Activated naive CD8-positive, alpha-beta T cell treated with anti-CD3 and anti-CD28 coated beads, Interleukin-2, amount 50 U/mL, for 16 hours (primary cell): ENCODE measurements at places on chromosomes 5 and 9.

GRCh38 chr5:144207875-144208444 is 37.3 kb downstream of the KCTD16 start:
- DNase-seq = no peak

GRCh38 chr5:115673596-115673995 is 47.8 kb upstream of the TMED7 start:
- DNase-seq = no peak

DNA sequence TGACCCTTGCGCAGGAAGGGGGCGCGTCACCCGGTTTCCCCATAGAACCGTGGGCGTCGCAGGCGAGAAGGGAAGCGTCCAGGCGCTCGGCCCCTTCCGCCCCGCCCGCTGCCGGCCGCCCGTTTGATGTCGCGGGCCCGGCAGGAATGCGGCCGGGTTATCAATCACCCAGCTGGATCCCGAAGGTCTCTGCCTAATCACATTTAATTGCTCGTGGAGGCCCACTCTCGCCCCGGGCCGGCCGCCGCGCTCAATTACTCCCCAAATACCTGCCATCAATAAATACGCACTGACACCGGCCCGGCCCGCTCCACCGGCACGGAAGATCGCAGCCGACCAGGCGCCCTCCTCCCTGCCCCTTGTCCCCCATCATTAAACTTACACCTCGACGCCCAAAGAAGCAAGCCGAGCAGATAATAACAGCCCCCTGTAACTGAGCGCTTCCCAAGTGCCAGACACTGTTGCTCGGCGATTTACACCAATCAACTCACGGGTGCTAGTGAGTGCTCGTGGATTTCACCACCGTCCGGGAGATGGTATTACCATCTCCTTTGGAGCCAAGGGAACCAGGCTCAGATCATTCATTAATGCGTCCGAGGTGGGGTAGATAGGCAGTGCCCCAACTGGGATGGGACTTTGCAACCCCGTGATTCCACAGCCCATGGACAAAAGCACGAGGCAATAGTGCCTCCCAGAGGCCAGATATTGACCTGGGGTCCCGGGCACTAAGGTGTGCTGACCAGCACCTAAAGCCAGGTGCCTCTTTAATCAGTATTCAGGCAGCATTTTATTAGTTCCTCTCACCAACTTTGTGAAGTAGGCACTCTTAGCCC is 11.3 kb downstream of the MSX2 start:
- DNase-seq = no peak

DNA sequence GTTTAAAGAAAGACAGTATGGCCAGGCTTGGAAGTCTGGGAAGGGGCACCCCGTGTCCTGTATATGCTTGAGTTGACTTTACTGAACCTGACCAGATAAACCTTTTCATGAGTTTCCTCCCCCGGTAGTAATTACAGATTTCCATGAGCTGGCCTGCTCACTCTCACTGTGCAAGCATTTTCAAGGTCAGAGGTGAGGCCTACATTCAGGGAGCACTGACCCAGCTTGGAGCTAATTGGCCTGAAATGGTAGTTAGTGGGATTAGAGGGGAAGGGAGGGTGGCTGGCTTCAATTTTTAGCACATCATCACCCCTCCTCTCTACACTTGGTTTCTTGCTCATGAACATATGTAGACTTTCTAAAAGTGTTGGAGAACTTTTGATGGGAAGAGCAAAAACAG is 99.2 kb downstream of the PSAT1 start:
- DNase-seq = no peak

GRCh38 chr5:138639326-138639725 is 64.1 kb upstream of the HSPA9 start:
- DNase-seq = no peak

DNA sequence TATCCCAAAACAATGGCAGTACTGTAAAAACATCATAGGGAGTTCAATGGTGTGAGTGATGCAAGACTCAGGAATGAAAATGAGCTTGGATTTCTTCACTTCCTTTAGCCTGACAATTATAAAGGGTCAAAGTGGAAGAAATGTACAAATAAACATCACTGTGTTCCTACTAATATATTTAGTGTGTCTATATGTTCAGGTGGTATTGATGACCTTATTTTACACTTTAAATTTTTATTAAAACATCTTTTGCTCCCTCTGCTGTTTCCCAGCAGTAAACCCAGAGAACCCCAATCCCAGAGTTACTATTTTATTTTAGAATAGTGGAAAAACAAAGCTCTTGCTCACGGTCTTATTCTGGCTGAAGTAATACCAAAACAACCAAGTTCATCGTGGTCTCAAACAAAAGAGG is 2.0 kb downstream of the LOX start:
- no peak for DNase-seq

DNA sequence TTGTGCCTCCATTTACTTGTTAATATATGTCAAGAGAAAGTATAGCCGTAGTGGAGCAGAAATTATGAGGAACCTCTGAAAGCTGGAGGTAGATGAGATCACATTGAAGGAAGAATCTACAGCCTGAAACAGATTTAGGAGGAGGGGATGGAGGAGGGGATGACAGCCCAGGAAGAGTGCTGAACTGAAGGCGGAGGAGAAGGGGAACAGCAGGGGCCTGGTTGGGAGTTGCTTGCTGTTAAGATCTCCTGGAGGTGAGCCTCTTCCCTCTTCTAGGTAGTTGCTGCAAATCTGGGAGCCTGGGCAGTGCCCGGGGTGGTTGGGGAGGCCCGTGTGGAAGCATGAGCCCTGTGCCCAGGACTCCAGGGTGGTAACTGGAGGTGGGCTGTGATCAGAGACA is 111.8 kb upstream of the SEMA6A start:
- DNase-seq = no peak

- DNase-seq = no peak
Observed at GRCh38 chr9:88420227-88420626, 32.0 kb downstream of the SPIN1 start.

DNA sequence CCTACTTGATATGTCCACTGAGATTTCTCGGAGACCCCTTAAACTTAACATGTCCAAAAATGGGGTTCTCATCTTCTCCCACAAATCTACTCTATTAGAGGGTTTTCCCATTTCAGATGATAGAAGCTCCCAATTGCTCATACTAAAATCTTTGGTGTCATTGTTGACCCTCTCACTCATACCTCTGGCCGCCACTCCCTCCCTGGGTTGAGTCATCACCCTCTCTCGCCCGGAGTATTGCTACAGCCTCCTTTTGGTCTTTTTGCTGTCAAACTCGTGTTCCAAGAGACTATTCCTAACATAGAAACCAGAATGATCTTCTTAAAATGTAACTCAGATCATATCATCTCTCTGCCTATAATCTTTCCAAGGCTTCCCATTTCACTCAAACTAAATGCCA is 91.0 kb upstream of the GNAQ start:
- no peak for DNase-seq

GRCh38 chr5:21831145-21831787 is 1021.9 kb downstream of the CDH12 start:
- DNase-seq = no peak

- DNase-seq = no peak
Observed at GRCh38 chr9:129501771-129502319, 119.1 kb downstream of the C9orf50 start.

GRCh38 chr9:100240512-100240911 is 112.2 kb downstream of the TEX10 start:
- no peak for DNase-seq

- DNase-seq = no peak
Observed at GRCh38 chr9:69158471-69158870, 15.6 kb upstream of the TJP2 start.

DNA sequence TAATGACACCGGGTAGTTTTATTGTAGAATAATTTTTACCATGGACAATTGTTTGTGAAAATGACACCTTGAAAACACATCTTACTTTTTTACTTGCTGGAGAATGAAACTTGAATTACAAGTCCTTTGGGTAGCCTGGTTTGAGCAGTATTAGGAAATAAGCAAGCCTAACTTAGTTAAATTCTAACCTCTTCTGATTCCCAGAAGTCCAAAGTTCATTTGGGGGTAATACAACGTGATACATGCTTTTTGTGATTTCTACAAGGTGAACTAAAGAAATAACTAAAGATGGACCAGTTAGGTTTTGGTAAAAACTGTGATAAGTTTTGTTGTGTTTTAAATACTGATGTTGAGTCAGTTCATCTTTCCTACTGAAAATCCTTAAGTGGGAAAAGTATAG is 135.4 kb upstream of the DMRT1 start:
- no peak for DNase-seq

GRCh38 chr5:159768243-159768642 is 148.0 kb upstream of the ADRA1B start:
- no peak for DNase-seq

DNA sequence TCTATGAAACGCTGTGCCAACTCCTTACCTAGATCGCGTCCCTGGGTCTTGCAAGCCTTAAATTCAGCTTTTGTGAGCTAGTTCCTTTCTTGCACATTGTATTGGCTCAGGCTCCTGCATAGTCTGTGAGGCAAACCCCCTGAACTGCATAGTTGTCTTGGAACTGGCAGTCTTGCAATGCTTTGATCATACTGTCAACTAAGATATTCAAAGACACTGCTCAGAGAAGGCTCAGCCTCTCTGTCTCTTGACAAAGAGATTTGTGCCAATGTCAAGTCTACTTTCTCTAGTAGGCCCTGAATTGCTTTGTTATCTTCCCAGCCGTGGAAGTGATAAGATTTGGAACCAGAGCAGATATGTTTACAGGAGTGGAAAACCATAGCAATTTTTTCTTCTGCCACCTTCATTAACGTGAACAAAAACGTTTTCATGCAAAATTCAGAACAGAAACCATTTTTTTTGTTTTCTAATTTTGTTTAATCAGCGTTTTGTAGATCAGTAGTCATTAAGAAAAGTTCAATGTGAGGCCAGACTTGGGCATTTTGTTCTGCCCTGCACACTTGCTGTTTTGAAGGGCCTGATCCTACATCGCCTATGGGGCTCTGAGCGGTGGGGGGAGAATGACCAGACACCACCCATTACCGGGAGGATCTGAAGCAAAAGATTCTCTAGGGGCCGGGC is 27.6 kb upstream of the ENTREP1 start:
- no peak for DNase-seq

DNA sequence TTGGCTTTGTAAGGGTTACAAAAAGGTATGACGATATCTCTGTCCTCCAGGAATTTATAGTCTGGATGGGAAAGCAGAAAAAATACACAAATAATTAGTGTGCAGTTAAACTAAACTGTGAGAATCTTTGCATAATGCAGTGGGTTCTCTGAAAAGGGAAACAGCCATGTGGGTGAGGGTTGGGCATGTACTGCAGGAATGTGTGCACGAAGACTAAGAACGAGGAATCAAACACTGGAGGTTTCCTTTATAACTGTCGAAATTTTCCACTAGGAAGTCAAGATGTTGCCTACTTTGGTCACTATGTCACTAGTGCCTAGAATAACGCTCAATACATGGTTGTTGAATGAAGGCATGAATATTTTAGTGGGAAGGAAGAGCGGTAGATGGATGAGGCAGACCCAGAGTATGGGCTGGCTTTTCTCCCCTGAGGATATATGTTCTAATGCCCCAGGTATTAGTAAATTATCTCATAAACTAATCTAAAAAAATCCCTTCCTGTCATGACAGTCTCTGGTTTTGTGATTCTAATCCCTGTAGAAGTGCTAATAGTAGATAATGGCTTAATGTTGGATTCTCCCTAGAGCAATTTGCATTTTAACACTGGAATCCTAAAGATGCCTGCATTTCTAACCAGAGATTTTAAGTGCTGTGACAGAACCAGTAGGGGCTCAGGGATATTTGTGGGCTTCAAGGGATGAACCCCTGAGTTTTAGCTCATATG is 227.3 kb downstream of the NMUR2 start:
- no peak for DNase-seq

DNA sequence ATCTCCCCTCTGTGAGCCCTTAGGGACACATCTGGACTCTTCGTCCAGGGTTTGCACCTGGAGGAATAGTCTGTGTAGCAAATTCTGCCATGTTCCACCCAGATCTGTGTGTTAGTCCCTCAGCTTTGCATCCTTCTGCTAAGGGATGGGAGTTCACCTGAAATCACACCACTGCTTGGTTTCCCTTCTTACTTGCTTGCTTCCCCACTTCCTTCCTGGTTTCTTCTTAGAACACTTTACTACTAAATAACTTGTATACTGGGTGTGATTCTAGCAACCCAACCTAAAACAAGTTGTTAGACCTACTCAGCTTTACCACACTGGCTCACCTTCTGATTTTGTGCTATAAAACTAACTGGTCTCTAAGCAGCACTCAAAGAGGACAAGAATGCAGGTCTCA is 202.6 kb upstream of the MAP3K1 start:
- DNase-seq = no peak

DNA sequence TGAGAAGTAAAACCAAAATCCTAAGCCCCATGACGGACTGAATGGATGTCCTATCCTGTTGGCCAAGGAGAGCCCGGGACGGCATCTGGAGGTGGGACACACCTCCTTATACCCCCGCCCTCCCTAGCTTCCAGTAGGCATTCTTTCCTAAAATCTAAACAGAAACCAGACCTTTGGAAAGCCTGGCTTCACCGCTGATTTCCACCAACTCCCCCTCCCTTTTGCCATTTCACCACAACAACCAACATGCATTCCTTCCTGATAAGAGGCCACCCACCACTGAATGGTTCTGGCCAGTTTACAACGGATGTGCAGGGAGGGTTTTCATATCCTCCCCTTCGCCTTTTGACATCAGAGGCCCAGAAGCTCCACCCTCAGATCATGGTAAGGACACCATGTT is 9.2 kb upstream of the RARS1 start:
- DNase-seq = no peak

GRCh38 chr9:104960662-104961061 is 32.7 kb upstream of the ABCA1 start:
- no peak for DNase-seq

DNA sequence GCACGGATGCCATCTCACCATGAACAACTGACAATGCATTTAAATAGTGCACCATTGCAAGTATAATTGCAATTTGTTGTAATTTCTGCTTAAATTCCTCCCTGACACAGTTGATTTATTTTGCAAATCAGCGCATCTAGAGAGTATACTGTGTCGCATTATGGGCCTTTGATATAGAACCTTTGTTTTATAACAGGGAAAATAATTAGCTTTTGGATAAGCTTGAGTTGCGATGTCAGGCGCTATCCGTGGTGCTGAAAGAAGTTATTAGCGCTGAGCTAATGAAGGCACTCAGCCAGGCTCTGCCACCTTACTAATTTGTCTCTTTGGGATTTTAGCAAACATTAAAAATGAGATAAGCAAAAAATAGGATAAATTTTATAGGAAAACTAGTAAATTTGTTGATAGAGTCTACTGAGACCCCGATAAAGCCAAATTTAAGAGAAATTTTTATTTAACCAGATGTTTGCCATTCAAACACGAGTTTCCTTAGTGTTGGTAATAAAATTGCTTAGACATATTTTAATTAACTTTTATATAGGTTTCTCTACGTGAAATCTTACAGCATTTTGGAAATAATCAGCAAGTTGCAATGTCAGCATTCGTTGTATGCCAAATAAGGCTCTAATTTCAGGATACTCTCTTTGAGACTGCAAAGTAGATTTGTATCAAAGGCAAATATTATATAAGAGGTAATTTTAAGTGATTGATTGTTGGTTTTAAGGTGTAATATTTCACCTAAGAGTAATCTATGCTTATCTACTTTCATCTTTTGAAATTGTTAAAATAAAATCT is 355.5 kb downstream of the TLR4 start:
- DNase-seq = no peak

- DNase-seq = no peak
Observed at GRCh38 chr9:32811246-32811645, 27.9 kb downstream of the TMEM215 start.
